ENCODE measurements at places on chromosomes 6 and 20.

DNA sequence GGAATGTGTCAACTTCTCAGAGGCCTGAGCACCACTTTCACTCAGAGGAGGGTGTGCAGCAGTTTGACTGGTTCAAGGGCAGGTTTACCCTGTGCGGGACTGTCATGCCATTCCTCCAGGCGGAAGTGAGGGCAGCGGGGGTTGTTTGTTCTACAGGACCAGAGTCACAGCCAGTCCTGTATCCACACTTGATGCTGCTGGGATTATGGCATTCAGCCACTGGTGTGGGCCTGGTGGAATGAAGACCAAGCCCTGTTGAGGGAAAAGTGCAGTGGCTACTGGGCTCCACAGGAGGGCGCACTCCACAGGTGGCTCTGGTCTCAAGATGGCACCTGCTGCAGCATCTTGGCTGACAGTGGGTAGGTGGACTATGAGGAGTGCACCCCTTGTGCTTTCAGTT, 14.8 kb downstream of the SEMG2 start:
- DNase-seq, result no peak

DNA sequence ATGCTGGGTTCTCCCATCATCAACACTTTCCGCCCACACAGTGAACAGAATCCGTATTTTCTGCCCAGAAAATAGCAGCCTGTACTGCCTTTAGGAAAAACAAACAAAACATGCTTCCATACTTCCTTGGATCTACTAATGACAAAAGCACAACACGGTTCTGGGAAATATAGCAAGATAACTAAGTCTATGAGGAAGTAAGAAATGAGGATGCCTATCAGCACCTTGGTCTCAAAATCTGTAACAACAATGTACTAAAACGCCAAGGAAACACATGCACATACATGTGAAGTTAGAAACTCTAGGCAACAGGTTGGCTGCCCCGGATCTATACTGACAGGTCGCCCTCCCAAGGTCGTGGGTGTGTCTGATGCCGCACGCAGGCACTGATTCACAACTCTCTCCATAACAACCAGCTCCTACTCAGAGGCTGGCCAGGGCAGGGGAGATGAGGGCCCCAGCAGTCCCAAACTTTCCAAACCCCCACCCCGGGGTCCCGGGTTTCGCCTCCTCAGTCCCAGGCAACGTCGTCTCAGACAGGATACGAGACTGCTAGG, 710 bp downstream of the BTBD9 start:
- peak; percentile 49 for DNase-seq

- DNase-seq, result no peak
Measured at GRCh38 chr6:7201444-7201731, 93.6 kb downstream of the RREB1 start.

DNA sequence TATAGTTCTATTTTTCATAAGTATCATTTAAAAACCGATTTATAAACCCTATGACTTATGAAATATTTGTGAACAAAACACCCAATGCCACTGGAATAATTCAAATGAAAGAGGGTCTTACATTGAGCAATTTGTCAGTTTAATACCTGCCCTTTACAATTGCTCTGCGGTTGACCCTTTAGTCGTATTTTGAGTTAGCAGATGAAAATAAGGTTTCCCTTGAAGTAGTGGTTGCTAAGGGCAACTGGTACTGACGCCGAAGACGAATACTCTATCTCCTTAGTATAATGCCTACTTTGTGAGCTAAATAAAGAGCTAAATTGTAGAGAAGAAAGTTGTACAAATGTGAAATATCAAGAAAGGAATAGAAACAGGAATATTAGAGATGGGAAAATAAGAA, 69.4 kb downstream of the KCNQ5 start:
- DNase-seq, result no peak

- peak; percentile 61 for DNase-seq
Measured at GRCh38 chr20:47272893-47273590, 83.5 kb downstream of the ZMYND8 start.

DNA sequence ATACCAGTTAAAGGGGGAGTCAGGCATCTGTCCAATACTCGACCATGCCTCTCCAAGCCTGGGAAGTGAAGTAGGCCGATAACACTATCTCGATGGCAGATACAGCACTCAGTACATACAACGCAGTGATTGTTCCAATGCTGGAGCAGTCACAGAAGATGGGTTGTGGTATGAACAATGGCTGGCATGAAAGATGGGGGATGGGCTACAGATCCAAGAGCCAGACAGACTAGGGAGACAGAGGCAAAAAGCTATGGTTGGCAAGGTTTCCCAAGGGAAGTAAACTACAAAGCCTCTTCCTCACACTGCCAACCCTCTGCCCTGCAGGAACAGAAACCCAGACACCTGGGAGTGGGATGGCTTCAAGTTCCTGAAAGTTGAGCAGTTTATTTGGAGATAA, 19.2 kb downstream of the FKBP1A start:
- no peak for DNase-seq

DNA sequence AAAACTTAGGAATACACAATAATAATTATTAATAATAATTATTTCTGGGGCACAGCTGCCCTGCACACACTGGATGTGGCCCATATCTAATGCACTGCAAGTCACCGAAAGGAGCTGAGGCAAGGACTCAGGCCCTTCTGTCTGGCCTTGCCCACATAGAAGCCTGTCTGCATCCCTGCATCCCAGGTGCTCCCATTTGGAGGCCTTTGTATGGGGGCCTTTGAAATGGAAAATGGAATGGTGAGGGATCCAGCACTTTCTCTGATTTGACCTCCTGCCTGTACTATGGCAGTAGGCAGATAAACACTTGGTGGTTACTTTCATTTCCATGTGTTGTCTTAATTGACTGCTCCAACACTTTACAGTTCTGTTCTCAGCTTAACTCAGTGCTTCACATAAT, 75.7 kb upstream of the PTCHD4 start:
- no peak for DNase-seq

DNA sequence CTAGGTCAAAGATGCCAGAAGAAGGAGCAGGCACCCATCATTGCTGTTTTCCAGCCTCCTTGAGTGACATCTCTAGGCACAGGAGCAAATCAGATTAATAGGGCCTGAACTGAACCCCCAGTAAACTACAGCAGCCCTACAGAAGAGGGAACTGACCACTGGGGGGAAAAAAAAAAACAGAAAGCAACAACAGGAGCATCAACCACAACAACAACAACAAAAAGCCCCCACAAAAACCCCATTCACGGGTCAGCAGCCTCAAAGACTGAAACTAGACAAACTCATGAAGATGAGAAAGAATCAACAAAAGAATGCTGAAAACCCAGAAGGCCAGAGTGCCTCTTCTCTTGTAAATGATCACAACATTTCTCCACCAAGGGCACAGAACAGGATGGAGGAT, 537.4 kb upstream of the BTBD3 start:
- no peak for DNase-seq

DNA sequence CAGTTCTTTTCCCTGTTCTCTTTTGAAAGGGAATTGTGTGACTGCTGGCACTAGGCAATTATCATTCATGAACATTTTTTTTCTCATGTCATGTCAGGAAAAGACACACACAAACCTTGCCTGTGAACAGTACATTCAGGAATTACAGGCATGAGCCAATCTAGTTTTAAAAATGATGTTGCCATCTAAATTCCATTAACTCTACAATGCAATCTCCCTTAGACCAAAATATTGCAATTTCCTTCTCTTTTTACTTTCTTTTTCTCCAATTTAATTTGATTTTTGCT, 127.5 kb upstream of the STMND1 start:
- DNase-seq, result no peak

DNA sequence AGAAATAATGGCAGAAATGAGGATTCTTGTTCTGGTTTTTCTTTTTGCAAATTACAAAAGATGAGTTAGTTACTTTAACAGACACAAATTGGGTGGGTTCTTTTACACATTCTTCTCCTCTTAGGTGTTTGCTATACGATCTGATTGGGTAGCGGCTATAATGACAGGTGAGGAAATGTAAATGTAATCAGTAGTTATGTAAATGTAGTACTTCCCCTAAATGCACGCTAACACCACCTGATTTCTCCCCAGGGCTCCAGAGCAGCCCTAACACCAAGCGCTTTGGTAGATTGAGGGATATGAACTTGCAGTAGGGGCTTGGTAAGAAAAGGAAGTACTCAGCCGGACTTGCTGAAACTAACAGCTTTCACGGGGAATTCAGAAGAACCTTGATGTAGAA, 499.4 kb upstream of the NOX3 start:
- no peak for DNase-seq

- DNase-seq, result no peak
Measured at GRCh38 chr20:49043000-49043399, 3.1 kb upstream of the CSE1L start.

- DNase-seq, result peak; percentile 61
Measured at GRCh38 chr6:43773050-43773979, 3.3 kb downstream of the VEGFA start.

DNA sequence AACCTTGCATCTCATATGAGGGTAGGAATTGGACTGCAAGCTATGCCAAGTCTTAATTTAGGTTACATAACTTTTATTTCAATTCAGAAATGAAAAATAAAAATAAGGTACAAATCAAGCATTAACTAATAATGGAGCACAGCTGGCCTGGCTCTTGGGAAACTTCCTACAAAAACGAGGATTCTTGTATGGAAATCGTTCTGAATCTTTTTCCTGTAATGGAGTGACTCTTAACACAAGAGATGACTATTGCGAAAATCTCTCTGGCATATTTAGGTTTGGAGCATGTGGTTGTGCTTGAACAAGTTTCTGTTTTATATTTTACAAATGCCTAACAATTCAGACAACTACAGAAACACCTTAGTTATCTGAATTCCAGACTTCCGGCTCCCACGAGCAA, 34.0 kb upstream of the PI16 start:
- no peak for DNase-seq

DNA sequence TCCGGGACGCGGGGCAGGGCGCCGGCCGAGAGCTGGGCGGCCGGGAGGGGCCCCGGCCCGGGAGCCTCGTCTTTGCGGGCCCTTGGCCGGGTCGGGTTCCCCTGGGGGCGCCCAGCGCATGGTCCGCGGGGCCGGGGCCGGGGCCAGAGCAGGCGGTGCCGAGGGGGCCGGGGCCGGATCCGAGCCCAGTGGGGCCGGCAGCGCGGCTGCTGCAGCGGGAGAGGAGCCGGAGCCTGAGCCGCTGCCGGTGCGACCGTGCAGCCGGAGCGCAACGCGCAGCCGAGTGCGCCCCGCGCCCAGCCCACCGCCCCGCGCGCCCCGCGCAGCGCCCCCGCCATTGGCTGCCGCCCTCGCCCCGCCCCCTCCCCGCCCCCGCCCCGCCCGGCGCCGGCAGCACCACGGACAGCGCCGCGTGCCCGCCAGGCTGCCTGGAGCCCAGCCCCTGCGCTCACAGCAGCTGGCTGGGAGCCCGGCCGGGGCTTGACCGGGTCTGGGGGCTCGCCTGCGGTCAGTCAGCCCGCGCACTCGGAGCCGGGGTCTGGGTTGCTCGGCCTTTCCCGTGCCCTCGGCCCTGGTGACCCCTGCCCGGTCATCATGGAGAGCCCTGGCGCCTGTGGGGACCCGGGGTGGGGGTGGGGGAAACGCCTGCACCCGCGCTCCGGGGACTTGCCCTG, at the start of gene HRH3:
TSS of gene HRH3 (minus strand) at position 287 of the 674 bp plus-strand sequence. CDS start 308 bp downstream, outside the sequence.
- DNase-seq, result peak; percentile 25

- DNase-seq, result no peak
Measured at GRCh38 chr6:145067430-145067829, 667.9 kb downstream of the EPM2A start.

DNA sequence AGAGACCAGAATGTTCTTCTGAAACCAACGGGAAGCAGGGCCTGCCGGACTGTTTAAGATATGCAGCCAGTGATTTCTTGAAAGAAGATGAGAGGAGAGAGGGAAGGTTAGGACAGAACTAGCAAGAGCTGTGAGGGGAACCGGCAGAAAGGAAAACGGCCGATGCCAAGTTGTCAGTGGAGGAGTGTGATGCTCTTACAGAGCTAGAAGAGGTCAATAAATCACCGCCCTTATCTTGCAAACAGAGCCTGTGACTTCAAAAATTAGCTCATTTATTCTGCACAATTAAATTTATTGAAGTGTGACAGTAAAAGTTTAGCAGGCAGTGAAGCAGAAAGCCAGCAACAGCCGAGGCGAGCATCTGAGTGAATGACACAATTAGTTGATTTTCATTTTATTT, 509.5 kb upstream of the ID4 start:
- DNase-seq, result no peak

- DNase-seq, result no peak
Measured at GRCh38 chr20:44776980-44777379, 31.3 kb downstream of the KCNK15 start.

DNA sequence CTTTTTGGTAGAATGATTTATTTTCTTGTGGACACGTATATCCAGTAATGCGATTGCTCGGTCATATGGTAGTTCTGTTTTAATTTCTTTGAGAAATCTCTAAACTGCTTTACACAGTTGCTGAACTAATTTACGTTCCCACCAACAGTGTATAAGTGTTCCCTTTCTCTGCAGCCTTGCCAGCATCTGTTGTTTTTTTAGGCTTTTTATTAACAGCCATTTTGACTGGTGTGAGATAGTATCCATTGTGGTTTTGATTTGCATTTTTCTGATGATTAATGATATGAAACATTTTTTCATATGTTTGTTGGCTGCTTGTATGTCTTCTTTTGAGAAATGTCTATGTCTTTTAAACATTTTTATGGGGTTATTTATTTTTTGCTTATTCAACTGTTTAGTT, 196.7 kb downstream of the MOXD1 start:
- no peak for DNase-seq

DNA sequence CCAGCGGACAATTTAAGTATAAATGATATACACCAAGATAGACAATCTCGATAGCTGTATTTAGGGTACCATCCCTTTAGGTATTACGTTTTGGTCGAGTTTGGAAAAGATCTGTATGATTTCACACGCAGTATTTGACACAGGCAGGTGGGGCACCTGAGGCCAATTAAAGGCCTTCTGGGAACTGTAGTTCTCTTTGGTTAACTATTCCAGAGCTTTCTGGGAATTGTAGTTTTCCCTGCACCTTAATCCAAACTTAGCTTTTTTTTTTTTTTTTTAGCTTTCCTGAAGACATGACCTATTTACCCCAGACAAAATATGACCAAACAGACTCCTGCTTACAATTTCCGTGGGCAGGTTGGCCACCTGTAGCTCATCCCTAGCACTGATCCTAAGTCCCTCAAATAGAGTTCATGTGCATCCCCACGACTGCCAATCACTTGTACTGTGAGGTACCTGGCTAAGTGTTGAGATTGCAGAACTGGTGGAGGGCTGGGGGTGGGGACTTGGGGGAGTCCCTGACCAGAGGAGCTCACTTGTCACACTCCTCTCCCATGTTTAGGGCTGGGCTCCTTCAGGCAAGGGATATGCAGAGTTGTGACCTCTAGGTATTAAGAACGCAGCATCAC, 999 bp upstream of the EHMT2 start:
- no peak for DNase-seq

GRCh38 chr20:37904845-37905373, 2.0 kb downstream of the VSTM2L start:
- DNase-seq, result no peak

DNA sequence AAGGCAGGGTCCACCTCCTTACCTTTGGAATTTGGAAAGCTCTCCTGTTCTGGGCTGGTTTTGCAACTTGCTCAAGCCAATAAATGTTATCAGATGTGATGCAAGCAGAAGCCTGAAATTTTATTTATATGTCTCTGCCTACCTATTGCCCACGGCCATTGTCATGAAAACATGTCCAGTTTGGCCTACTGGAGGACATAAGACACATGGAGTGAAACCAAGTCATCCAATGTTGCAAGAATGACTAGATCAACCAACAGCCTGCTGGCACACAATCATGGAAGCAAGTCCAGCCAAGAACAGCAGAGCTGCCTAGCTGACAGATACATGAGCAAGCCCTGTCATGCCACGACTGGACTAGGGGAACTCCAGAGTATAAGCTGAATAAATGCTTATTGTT, 56.7 kb upstream of the IRAK1BP1 start:
- DNase-seq, result no peak

- DNase-seq, result no peak
Measured at GRCh38 chr6:129871221-129871620, 10.1 kb upstream of the TMEM244 start.

- DNase-seq, result no peak
Measured at GRCh38 chr6:156348424-156348823, 428.8 kb upstream of the ARID1B start.
